ENCODE measurements at places on chromosomes 11 and 22. TPM values are rescaled to one million over a fixed set of nuclear protein-coding genes. Genes with fewer than 3 reads are reported as not detected.

Gene OR52N4
- total RNA-seq: not detected

Gene VPREB1
- not detected for total RNA-seq

Gene OR4A16
- total RNA-seq: not detected

Gene RAB36
- 0.47 TPM for total RNA-seq

Gene C11orf91
- not detected for total RNA-seq

DNA sequence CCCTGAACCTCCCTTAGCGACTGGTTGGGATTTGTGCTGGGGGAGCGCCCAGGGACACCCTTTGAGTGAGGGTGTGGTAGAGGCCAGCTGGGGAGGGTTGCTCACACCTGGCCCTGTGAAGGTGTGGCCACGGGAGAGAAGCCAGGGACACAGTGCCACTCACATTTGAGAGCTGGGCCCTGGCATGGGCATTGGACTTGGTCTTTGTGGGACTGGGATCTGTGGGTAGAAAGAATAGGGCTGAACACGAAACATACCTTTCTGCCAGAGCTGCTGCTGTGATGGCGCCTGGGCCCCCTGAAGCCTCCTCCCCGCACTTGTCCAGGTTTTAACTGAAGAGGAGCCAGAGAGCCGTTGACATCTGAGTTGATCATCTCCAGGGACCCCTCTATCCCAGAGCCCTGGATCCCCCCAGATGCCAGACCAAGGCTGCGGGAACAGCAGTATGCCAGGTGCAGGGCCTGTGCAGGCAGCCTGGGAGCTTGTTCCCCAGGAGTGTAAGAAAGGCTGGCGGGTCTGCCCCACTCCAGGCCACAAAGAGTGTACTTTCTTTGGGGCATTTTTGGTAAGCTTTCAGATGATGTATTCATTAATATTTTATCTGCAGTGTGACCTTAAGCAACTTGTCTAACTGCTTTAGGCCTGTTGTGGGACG is 284.1 kb downstream of the TBC1D22A start:
- DNase-seq: no peak

DNA sequence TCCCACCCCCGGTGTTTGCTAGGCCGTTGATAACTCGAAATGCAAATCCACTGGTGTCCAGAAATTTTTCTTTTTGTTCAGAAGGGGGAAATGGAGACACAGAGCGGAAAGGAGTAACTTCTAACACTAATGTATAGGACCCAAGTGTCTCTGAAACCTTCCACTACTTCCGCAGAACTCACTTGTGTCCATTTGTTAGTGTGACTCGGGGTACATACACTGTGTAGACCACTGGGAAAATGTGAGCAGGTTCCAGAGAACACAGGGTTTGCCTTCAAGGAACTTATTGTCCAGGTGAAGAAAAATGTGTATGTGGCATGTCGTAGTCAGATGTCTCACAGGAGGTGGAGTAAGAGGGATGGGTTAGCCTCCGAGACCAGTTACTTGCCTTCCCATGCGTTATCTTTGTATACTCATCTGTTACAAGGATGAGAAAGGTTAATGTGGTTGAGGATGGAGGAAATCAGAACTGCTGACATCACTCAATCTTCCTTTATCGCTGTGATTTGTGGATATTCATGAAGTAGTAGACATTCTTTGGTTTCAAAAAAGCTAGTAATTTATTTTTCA is 857 bp downstream of the ARCN1 start:
- no peak for DNase-seq

GRCh38 chr11:3183523-3183922 is 18.4 kb upstream of the OSBPL5 start:
- no peak for DNase-seq

GRCh38 chr22:44379817-44380755 is 67.3 kb upstream of the SHISAL1 start:
- DNase-seq: no peak

DNA sequence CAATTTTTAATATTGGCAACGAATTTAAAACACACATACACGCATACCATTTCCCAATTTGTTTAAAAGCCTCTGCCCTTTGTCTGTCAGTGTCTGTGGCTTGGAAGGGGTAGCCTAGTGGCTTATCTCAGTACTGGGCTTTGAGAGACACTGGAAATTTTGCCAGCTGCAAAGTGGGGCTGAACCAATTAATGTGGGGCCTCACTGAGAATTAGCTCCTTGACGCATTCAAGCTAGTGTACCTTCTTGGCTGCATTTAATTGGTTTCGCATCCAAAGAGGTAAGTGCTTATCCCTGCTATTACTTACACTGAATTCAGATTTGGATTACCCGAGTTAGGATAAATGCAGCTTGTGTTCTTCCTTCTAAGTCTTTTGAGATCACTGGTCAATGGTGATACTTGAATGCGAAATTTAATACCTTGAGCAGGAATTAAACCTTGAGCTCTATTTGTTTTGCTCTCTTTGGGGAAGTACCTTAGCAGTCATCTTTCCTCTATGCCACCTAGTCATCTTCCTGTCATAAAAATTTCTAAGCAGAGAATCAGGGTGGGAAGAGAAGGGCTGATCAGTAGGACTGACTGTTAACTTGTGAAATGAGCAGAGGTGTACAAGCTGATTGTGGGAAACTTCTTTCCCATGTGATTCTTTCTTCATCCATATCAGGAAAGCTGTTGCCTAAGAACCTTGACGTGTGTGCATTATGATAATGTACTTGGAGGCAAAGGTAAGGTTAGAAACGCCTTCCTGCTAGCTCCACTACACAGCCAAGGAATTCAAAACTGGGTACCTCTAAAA is 187.7 kb upstream of the E2F8 start:
- DNase-seq: no peak

DNA sequence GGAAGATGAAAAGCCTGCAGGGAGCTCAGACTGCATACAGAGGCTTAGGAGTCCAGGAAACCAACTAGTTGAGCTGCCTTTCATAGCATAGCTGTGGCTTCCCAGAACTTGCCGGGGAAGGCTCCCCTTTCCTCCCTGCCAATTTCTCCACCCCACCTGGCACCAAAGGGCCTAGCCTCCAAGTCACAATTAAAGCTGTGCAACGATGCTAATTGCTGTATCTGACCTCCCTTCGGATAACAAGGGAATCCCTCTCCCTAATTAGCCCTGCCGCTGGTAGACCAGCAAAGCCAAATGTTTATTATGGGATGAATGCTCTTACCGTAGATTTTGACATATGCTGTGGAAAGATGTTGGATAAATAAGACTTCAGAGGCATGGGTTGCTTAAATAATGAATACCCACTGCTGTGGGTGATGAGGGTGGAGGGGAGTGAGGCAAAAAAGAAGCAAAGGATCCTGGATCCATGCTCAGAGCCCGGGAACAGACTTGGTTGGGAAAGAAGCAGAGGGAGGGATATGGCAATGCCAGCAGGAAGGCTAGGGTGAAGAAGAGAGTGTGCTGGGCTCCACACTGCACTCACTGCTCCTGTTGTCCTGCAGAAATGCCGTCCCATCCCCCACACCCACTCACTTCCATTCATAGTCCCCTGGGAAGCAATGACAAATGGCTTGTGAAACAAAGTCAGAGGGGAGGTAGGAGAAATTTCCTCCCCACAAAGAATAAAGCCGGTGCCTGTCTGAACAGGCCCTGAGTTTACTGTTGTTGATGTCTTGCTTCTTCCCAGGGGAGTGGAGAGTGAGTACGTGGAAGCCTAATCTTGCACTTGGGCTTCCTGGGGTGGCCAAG is 608.1 kb upstream of the CADM1 start:
- no peak for DNase-seq

DNA sequence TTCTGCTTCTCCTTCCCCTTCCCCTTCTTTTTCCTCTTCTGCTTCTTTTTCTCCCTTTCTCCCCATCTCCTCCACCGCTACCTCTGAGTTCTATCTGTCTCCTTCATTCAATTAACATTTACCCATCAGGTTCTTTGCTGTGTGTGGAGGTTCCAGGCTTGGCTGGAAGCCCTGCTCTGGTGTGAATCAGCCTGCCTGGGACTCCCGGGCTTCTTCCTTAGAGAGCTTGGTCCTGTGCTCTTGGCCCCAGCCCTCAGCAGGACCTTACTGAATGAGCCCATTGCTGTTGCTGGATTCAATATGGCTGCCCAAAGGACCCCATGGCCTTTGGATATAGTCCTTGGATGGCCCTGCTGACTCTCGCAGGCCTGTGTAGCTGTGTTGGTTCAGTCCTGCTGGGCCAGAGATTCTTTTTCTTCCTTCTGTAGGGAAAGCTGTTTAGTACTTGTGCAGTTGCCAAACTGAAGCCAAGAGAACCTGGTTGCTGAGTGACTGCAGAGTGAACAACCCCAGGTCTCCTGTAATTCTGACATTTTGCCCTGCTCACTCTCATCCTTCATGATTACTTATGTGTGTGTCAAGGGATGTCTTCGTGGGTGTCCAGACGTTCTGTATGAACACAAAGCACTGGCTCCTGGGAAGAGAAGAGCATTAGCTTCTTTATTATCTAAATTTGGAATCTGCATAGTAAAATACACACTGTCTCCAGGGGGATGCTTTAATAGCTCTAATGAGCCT is 81.0 kb upstream of the ZBED5 start:
- no peak for DNase-seq

GRCh38 chr22:24379536-24379935 is 47.9 kb upstream of the ADORA2A start:
- DNase-seq: no peak

- no peak for DNase-seq
Measured at GRCh38 chr11:71263386-71263785, 11.0 kb upstream of the SHANK2 start.

DNA sequence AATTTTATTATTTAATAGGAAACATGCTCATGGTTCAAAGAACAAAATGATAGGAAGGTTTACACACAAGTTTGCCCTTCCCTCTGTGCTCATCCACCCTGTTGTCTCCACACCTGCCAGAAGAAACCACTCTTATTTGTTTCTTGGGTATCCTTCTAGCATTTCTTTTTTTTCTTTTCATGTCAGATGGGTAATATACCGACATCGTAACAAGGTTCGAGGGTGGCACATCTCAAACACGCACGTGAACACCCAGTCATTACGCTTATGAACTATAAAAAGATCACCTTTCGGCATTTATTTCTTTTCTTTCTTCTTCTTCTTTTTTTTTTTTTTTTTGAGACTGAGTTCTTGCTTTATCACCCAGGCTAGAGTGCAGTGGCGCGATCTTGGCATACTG is 70.5 kb downstream of the UBASH3B start:
- DNase-seq: no peak

GRCh38 chr22:40218152-40218551 is 40.4 kb downstream of the TNRC6B start:
- DNase-seq: no peak

- no peak for DNase-seq
Measured at GRCh38 chr22:38432264-38432663, 22.7 kb downstream of the KCNJ4 start.

- DNase-seq: no peak
Measured at GRCh38 chr11:86443415-86443814, 68.7 kb downstream of the CCDC81 start.

DNA sequence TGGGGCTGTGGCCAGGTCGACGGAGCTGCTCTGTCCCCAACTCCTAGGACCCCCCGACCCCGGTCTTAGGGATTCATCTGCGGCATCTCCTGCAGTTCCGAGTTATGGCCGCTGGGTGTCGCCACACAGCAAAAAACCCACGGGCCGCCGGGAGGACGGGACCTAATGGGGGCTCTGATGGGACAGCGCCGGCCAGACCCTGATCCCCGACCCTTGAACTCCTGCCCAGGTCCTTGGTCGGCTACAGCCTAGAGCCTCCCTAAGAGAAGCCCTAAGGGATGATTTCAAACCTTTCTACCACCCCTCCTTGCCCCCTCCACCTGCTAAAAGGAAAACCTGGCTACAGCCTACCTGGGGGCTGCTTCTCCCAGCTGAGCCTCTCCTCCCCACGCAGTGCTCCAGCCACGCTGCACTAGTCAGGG is 30.8 kb upstream of the LRRC10B start:
- DNase-seq: peak; percentile 51
